Anterior cingulate cortex (tissue), 58 donors: ENCODE measurements at places on chromosomes 5 and 9.

DNA sequence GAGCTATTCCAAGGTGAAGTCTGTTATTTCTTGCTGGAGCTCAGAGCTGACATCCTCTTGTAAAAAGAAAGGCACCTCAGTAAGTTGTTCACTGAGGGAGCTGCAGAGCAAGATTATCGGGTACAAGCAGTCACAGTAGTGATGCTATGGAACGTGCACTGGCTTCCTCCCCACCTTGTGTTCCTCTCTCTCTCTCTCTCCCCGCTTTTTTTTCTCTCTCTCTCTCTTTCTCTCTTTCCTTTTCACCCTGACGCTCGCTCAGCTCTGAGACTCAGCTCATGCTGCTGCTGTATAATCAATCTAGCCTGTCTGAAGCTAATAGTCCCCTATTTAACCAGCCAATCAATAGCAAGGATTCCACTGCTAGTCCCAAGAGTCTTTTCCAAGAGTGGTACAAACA, 587.6 kb upstream of the CDH18 start:
- no peak for DNase-seq

- DNase-seq: no peak
These were observed 6.7 kb upstream of the PDE6A start for GRCh38 chr5:149951138-149951749.

- no peak for DNase-seq
These were observed 38.4 kb upstream of the PLEKHG4B start for GRCh38 chr5:53381-54174.

GRCh38 chr5:112312295-112313275, 106.5 kb downstream of the EPB41L4A start:
- DNase-seq: no peak

- no peak for DNase-seq
These were observed 228.0 kb downstream of the DCP2 start for GRCh38 chr5:113204525-113205161.

DNA sequence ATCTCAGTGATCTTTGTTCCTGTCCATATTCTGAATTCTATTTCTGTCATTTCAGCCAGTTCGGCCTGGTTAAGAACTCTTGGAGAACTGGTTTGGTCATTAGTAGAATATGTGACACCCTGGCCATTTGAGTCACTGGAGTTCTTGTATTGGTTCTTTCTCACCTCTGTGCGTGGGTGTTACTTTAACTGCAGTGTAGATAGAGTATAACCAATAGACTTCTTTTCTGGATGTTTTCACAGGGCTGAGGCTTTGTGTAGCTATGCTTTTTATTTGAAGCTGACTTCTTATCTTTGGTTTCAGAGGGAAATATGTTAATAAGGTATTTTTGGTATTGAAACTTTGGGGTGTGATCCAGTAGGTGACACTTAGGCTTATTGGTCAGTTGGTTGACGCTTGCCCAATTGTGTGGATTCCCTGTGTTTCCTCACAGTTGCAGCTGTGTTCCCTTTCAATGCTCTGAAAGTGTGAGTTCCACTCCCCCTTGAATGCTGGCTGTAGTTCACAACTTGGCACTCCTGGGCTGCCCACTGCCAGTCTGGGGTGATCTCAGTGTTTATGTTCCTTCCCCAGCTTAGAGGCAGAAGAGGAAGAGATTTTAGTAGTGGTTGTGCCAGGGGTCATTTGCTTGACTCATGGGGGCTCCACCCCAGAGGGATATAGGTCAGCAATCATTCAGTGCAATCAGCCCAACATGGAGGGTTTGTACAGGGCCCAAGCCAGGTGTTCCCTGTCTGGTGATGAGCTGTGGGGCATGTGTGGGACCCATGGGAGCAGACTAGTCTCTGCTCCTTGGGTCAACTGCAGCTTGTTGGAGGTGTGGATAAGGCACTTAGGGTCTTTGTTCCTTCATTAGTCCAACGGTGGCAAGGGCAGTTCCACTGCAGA, 34.9 kb upstream of the TEK start:
- no peak for DNase-seq

GRCh38 chr5:14450018-14450524, 131.5 kb upstream of the OTULINL start:
- no peak for DNase-seq

DNA sequence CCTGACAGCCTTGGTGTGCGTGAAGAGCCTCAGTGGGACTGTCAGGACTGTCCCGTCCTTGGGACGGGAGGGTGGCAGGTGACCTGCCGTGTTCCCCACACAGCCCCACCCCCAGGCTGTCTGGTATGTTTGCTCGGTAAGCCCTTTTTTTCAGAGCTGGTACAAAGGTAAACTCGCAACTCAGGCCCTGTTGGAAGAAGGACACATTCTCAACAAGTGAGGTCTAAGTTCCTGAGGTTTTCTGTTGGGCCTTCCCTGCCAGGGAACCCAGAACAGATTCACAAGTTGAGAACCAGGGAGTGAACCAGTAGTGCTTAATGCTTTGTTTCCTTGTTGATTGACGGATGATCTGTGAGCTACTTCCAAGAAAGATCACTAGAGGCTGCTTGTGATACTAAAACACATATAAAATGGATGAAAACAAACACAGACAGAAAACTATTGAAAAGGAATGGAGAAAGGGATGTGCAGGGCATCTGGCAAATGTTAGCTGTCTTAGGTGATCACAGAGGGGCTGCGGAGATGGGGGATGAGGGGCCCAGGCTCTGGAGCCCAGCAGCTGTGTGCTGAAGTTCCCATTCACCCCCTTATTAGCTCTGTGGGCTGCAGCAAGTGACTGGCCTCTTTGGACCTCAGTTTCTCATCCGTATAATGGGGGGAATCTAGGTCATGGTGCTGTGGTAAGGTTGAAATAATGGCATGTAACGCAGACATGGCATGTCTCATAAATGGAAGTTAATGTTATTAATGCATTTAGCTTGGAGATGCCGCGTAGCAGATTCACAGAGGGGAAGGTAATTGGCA, 2.7 kb downstream of the NDST1 start:
- no peak for DNase-seq

DNA sequence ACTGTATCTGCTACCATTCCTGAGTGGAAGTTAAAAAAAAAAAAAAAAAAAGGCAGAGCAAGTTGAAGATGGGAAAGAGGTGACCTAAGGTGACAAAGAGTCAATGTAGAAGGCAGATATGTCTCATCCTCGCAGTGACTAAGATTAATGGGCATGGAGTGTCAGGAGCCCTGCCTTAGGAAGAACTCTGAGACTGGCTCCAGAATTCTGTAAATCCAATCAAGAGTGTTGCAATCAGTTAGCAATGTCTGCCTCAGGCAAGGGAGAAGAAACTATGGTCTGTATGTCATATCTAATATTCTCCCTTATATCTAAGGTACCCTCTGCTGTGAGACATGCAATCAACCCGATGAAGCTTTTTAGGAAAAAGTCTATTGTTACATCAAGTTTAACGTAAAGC, 24.7 kb upstream of the KCNMB1 start:
- DNase-seq: no peak

DNA sequence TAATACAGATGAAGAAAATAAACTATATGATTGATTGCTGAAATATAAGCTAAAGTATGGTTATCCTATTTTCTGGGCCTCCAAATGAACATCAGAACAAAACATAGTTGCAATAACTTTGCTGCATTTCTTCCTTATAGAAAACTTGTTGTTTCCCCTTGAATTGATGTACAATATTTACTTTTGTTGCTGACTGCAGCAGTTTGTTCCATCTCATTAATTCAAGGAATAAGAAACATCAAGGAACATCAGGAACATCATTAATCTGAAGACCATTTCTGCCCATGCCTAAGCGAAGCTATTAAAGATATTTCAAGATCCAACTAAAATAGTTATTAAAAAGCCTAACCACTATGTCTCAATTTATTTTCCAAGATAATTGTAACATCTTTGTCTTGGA, 363.6 kb upstream of the EDIL3 start:
- DNase-seq: no peak

- no peak for DNase-seq
These were observed 641.6 kb downstream of the LRRC70 start for GRCh38 chr5:63220244-63220643.

DNA sequence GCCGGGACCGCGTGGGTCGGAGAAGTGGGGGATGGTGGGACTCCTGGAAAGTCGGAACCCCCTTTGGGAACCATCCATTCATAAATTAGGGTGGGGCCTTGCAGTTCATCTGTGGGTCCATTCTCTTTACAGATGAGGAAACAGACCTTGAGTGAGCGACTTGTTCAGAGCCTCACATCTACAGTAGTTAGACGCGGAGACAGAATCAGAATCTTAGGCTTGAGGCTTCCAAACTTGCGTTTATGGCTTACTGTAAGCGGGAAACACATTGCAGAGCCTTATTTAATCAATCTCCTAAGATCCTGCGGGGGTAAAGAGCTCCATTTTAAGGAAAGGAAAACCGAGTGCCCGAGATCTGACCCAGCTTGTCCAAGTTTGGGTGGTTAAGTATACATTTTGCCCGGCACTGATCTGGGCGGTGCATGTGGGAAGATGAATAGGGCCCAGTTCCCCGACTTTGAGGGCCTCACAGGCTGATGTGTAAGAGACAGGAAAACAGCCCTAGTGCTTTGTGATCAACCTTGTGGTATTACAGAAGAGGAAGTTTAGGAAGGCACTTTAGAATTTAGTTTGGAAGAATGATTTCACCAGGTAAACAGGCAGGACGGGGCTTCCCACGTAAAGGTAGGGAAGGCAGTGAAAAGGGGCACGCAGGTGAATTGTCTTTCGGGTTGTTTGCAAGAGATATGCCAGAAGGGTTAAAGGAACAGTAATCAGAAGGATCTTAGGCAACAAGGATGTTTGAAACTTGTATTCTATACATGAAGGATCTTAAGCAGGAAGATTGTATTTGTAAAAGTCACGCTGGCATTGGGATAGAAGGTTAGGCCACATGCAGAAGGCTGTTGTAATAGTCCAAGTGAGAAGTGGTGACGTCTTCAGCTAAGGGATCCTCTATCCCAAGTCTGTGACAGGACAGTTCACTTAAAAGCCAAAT, 744 bp downstream of the TARS1 start:
- no peak for DNase-seq

DNA sequence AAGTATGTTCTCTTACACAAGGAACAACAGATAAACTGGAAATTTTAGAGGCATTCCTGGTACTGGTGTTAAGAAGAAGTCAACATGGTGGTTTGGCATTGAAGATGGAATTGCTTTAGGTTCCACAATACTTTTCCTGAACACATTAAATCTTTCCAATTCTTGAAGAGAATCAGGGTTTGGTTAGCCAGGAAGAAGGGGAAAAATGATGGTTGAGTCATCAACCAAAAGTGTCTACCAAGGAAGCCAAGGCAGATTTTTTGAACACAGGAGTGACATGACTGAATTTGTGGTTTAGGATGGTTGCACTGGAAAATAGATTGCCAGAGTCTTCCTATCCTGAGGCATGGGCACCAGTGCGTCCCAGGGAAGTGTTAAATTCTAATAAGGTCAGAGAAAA, 433.4 kb downstream of the TMEM38B start:
- no peak for DNase-seq

- DNase-seq: no peak
These were observed 248.7 kb upstream of the MAP3K1 start for GRCh38 chr5:56566374-56567249.

DNA sequence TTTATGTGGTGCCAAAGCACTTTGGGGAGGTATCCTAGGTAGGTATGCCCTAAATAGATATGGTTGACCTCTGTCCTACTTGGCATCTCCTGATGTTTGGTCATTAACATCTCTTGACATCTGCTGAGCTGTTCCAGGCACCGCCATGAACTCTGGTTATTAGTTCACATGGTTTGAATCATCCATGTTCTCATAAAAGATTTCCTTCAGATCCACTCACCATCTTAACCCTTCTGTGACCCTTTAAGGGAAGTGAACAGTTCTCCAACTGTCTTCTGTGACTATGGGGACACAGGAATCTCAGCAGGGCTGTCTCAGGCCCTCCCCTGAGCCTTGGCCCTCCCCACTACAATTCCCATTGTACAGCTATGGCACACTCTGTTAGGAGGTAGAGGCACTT, 167.7 kb downstream of the CDH6 start:
- no peak for DNase-seq

DNA sequence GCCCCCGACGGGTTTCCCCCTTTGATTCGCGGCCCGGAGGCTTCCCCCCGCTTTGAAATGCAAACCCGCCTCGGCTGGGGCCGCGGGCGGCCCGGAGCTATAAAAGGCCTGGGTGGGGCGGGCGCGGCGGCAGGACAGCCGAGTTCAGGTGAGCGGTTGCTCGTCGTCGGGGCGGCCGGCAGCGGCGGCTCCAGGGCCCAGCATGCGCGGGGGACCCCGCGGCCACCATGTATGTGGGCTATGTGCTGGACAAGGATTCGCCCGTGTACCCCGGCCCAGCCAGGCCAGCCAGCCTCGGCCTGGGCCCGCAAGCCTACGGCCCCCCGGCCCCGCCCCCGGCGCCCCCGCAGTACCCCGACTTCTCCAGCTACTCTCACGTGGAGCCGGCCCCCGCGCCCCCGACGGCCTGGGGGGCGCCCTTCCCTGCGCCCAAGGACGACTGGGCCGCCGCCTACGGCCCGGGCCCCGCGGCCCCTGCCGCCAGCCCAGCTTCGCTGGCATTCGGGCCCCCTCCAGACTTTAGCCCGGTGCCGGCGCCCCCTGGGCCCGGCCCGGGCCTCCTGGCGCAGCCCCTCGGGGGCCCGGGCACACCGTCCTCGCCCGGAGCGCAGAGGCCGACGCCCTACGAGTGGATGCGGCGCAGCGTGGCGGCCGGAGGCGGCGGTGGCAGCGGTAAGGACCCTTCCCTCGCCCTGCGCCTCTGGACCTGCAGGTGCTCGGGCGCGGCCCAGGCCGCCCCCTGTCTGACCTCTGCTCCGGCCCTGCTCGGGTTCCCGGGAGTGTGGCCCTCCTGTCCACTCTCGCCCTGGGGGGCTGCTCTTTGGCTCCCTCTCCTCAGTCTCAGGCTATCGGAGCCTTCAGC, at the start of gene CDX1:
TSS of gene CDX1 (plus strand) at position 129 of the 862 bp plus-strand sequence. CDS start at position 228, 99 bp downstream.
- no peak for DNase-seq

- DNase-seq: no peak
These were observed 5.5 kb upstream of the OR2V1 start for GRCh38 chr5:181136361-181136955.

GRCh38 chr5:548256-548655, 24.0 kb upstream of the SLC9A3 start:
- DNase-seq: no peak

GRCh38 chr9:133874060-133874657, 118.0 kb downstream of the VAV2 start:
- DNase-seq: no peak

DNA sequence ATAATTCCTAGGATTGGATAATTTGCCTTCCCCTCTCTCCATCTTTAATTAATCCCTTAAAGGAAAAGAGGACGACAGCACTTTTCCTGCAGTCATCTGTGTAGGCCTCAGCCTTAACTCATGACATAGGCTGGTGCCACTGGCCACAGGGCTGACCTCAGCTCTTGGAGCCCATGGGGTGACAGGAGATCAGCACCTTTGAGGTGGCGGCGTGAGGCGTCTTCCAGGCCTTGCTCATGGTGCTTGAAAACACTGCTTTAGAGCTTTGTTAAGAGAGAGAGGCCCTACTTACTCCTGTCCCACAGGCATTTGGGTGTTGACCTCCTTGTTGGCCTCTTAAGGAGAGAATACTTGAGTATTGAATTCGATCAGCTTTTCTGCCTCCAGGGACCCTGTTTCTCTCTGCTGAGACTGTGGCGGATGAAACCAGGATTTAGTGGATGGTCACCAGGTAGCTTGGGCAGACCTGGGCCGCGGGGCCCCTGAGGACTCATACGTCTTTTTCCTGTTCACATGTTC, 23.4 kb downstream of the TENT4A start:
- DNase-seq: no peak

GRCh38 chr9:92094655-92095054, 20.6 kb downstream of the SPTLC1 start:
- no peak for DNase-seq
